ENCODE measurements at places on chromosomes 5 and 9. TPM values are rescaled to one million over a fixed set of nuclear protein-coding genes. Genes with fewer than 3 reads are reported as not detected.

- DNase-seq = no peak
Measured at GRCh38 chr9:92191801-92192200, 76.6 kb upstream of the SPTLC1 start.

DNA sequence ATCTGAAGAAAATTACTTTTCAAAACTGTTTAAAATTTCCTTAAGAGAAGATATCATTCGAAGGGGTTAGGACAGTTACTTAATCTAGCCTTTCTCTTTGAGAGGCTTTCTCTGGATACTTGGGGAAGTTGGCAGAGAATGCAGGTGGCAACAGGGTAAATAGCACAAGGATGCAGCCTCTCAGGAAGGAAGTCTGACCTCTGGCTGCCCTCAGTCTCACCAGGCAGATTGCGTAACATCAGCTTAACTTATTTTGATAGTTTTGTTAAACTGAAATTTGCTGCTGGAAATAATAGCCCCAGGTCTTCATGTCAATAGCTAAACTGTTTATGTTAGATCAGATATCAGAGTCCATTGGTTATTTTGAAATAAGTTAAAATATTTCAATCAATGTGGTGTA lies 20.4 kb downstream of the CCDC192 start:
- no peak for DNase-seq

TNPO1 gene
- total RNA-seq = 93.0 TPM

OR5C1 gene
- total RNA-seq = not detected

CLIC3 gene
- not detected for total RNA-seq

- DNase-seq = no peak
Measured at GRCh38 chr5:159210210-159210661, 883 bp upstream of the RNF145 start.

DNA sequence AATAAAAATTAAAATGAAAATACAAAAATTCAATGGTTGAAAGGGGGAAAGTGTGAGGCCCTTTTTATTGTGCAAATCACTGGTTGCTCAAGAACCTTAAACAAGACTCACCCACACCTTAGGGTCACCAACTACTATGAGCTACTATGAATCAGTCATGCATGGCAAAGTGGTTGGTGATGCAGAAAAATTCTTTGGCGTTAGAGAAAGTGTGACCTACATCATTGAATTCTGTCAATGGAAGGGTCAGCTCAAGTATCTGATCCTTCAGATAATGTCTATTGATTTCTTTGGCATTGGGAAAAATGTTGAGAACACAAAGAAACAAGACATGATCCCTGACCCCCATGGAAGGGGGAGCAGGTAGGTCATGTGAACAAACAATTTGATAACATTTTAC lies 149.7 kb upstream of the ADCY2 start:
- no peak for DNase-seq

SOHLH1 gene
- not detected for total RNA-seq

- peak; percentile 97 for DNase-seq
Measured at GRCh38 chr5:181221792-181222629, 1.1 kb upstream of the TRIM41 start.

GRCh38 chr9:5839572-5839902 lies 6.6 kb upstream of the ERMP1 start:
- no peak for DNase-seq

SCGB3A1 gene
- total RNA-seq = not detected

DNA sequence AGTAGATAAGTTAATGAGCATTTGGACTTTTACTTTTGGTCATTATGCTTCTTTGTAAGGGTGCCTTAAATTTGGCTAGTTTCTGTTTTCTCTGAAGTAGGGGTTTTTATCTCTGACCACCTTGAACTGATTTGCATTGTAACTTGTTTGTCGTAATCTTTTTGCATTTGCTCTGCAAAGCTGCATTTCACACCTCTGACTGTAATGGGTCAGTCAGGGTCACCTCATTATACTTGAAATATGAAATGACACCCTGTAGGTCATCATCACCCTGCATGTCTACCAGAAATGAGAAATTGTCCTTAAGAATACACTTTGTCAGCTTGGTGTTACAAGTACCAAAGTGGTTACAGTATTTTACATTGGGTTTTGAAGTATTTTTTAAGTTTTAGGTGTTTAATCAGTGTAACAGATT lies 74.0 kb downstream of the KCNN2 start:
- DNase-seq = no peak

GRCh38 chr9:5552301-5552700 lies 42.0 kb downstream of the PDCD1LG2 start:
- no peak for DNase-seq

GRCh38 chr5:53917095-53917494 lies 356.7 kb downstream of the NDUFS4 start:
- DNase-seq = no peak

SLC27A6 gene
- not detected for total RNA-seq

All from activated naive CD4-positive, alpha-beta T cell treated with anti-CD3 and anti-CD28 coated beads, Interleukin-2, amount 50 U/mL, for 72 hours (primary cell).